ENCODE measurements at places on chromosomes 2 and 18.

- DNase-seq: no peak
Measured at GRCh38 chr2:161725297-161725696, 101.1 kb downstream of the SLC4A10 start.

DNA sequence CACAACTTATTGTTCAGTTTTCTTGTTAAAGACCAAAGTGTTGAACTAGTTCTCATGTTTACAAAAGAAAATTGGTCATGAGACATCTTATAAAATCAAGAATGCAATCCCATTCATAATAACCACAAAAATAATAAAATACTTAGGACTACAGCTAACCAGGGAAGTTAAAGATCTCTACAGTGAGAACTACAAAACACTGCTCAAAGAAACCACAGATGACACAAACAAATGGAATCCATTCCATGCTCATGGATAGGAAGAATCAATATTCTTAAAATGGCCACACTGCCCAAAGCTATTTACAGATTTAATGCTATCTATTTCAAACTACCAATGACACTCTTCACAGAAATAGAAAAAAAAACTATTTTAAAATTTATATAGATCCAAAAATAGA is 1354.8 kb upstream of the CDH2 start:
- no peak for DNase-seq

DNA sequence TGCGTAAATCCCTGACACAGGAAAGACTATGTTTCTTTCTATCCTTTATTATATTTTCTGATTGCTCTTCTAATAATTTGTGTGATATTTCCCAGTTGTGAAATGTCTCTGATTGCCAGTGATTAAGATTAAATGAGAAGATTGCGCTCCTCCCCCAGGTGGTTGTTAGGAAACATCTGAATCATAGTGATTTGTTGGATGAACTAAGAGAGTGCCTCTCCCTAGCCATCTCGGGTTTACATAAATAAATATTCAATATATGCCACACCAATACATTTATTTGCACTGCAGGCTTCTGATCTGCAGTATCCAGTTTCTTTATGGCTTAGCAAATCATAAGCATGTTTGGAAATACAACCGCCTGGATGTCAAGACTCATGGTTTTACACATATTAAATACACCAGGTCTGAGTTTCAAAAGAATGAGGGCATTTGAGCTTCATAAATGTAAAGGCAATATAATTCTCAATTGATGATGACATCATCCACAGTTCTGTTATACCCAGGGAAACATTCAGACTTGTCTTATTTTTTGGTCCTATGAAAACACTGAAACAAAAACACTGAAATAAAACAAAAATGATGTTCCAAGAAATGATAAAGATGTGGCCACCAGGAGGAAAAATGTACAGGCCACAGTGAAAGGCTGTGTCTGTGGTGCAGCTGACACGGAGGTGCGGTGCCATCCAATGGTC is 826.7 kb upstream of the ACVR2A start:
- no peak for DNase-seq

GRCh38 chr2:169348321-169349024 is 13.9 kb downstream of the LRP2 start:
- no peak for DNase-seq

DNA sequence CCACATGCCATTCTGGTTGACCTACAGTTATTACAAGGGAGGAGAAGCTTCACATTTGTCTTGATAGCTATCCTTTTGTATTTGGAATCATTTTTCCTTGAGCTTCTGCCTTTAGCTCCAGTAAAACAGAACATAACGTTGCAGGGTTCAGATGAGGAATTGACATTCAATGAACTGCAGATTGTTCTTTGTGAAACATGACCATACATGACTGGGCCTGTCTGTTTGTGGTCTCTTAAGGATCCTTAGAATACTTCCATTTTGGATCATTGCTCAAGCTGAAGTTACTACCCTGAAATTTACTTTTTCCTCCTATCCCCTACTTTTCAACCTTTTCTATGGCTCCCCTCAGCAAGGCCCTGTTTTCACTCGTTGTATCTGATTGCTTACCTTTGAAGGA is 1281.7 kb upstream of the CELF4 start:
- no peak for DNase-seq

GRCh38 chr2:84894758-84895520 is 10.5 kb upstream of the TMSB10 start:
- DNase-seq: no peak

DNA sequence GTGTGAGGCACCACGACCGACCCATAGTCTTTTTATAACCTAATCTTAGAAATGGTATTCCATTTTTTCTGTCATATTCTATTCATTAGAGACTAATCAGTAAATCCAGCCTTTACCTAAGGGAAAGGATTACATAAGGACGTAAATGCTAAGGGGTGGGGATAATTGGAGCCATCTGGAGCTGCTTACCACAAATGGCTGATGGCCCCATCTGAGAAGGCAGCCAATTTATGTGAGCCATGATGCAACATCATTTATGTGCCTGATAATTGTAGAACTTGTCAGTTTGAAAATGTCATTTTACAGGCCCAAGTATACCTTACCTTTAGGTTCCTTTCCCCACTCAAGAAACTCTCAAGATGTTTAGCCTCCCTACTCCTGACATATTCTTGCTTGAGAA is 44.0 kb downstream of the ARHGEF33 start:
- no peak for DNase-seq

DNA sequence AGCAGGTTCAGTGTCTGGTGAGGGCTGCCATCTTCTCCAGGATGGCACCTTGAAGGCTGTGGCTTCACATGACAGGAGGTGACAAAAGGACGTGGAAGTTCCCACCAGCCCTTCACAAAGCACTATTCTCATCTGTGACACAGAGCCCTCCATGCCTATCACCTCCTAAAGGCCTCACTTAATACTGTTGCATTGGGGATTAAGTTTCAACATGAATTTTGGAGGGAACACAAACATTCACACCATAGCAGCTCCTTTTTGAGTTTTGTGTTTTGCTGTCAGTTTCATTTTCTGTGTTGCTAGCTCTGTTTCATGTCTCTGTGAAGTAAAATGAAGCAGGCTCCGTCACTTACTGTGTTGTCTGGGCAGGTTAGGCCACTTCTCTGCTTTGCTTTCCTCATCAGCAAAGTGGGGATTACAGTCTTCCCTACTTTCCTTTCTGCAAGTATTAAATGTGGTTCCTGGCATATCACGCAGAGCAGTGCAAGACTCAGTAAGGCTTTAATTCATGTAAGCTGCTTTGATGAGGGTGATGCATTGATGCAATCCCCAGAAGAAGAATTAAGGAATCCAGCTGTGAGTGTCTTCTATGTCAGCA is 31.6 kb downstream of the LIMS1 start:
- DNase-seq: no peak

GRCh38 chr2:192725991-192726390 is 531.3 kb upstream of the TMEFF2 start:
- no peak for DNase-seq

- no peak for DNase-seq
Measured at GRCh38 chr2:47487498-47487875, 84.5 kb downstream of the MSH2 start.

DNA sequence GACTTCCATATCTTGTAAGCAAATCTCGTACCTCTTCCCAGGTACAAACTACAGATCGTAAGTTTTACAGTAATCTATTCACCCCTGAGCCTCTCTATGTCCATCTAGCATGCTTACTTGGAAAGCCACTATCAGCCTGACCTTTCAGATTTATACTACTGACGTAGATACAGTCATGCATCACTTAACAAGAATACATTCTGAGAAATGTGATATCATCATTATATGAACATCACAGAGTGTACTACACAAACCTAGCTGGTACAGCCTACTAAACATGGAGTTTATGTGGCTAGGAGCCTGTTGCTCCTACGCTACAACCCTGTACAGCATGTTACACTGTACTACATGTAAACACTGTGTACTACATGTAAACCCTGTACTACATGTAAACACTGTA is 293.2 kb upstream of the ZNF804A start:
- no peak for DNase-seq

DNA sequence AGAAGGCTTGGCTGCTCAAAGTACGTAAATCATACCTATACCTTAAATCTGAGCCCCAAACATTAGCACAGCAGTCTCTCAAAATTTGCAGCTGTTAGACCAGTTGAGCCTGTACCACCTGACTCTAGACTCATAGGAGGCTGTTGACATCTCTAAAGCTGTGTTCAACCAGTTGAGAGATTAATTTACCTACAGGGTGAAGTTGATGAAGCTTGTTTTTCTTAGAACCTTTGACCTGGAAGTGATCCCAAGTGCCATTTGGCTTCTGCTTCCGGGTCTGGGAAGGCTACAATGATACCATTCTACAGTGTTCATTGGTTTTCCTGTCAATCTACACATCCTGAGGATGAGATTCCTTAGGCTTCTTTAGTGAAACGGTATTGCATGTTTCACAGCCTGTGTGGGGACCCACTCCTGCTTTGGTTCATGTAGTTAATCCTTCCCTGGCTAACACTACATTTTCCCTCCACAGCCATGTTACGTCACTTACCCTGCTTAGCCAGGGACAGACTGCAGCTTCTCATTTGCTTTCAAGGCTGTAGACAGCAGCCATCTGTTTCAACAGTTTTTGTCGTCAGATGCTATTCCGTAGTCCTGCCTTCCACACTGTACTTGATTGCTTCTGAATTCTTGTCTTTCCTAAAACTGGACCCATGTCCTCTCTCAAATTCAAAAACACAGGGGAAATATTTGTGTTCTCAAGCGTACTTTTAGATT is 4.7 kb upstream of the IL1RL2 start:
- no peak for DNase-seq

- no peak for DNase-seq
Measured at GRCh38 chr2:137345994-137346393, 580.6 kb downstream of the THSD7B start.

DNA sequence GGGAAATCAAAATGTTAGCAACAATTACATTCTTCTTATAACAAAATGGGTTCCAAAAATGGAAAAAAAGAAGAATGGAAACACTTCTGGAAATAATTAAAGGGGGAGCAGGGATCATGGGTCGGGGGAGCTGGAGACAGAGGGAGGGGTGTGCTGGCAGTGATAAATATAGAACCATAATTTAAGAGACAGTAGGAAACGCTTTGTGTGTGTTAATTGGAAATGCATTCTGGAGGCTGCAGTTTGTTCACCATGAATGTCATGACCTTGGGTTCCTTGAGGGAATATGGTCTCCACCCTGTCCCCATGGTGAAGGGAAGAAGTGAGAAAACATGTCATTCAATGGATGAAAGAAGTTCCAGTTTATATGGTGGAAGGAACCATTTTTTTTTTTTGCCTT is 540.7 kb downstream of the TNS1 start:
- DNase-seq: no peak

DNA sequence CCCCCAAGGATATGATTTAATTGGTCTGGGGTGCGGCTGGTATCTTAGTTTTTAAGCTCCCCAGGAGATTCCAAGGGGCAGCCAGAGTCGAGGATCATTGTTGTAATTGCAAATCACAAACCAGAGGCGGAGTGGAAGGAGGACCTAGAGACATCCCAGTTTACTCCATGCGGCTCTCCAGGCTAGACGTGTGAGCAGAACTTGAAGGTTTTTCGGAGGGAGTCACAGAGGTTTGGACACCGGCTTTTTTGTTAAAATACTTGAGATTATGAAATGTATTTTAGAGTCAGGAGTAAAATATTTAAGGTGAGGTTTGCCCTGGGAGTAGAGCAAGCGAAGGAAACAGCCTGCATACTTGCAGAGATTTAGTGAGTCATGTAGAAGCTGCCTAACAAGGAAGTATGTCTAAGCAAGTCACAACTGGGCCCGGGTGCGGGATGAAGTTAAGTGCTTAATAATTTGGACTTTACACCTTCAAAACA is 39.5 kb downstream of the TGOLN2 start:
- DNase-seq: no peak

- DNase-seq: no peak
Measured at GRCh38 chr2:40809156-40809555, 357.3 kb upstream of the SLC8A1 start.

DNA sequence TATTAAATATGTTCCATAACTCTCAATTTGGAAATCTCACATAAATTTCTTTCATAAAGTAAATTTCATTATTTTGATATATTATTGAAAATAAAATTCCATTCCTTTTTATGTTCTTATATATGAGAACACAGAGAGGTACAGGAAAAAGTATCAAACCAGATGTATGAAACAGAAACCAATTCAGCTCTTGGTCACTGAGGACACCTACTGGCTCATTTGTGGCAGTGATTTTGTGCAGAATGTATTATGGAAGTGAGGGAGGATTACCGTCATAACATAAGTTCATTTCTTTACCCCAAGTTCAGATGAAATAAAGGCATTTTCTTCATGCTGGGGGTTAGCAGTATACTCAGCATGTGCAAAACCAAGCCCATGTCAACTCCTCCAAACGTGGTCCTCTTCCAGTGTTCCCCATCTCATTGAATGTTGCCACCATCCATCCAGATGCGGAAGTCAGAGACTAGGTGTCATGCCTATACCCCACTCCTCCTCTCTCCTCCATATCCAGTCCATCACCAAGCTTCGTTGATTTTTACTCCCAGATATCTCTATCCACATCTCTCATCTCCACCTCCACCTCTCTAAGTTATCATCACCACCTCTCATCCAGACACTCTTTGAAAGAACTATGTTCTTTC is 41.7 kb upstream of the MALL start:
- no peak for DNase-seq

DNA sequence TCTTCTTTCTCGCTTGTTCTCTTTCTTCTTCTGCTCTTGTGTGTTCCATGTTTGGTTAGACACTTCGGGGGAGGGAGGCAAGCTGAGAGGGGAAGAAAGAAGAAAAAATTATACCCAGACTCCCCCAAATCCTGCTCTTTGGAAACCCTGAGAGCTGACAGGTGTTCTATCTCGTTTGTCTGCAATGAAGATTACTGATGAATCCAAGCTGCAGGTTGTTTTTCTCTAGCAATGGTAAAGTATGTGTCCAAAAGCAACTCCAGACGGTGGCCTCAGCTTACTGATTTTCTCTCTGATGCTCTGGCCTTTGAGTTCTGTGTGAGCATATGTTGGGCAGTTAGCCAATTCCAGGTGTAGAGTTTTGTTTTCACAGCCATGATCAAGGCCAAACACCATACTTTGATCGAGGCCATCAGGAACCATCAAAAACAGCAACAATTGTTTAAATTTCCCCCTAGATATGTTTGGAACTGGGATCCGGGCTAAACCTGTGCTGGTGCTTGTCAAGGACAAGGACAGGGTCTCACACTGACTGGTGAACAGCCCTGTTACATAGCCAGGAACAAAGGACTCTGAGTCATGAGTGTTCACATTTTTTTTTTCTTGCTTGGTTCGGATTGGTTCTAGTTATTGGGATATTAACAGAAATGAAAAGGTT is 142.0 kb downstream of the PRKCE start:
- DNase-seq: no peak

GRCh38 chr18:63306819-63307550 is 12.6 kb downstream of the BCL2 start:
- DNase-seq: no peak

GRCh38 chr2:26700078-26700477 is 7.6 kb downstream of the KCNK3 start:
- DNase-seq: no peak
